Activated T-cell treated with anti-CD3 and anti-CD28 coated beads, Interleukin-2, amount 50 U/mL, for 72 hours (primary cell): ENCODE measurements at places on chromosomes 11 and 22. TPM values are rescaled to one million over a fixed set of nuclear protein-coding genes. Genes with fewer than 3 reads are reported as not detected.

FOLR1 gene
- total RNA-seq = not detected

FAT3 gene
- total RNA-seq = not detected

MMP27 gene
- not detected for total RNA-seq

CASP5 gene
- not detected for total RNA-seq

C1QTNF5 gene
- not detected for total RNA-seq

NFAM1 gene
- total RNA-seq = 0.31 TPM

C1QTNF4 gene
- total RNA-seq = 0.74 TPM

MIF gene
- total RNA-seq = 350 TPM

OR51B4 gene
- not detected for total RNA-seq

ANO5 gene
- total RNA-seq = not detected

DLG2 gene
- 5.3 TPM for total RNA-seq

GDPD4 gene
- total RNA-seq = not detected

PRDM11 gene
- 2.0 TPM for total RNA-seq

SLC5A12 gene
- total RNA-seq = not detected

GLB1L2 gene
- total RNA-seq = 1.1 TPM

GTF2H1 gene
- 43.5 TPM for total RNA-seq

PKP3 gene
- total RNA-seq = 1.2 TPM

FGF3 gene
- not detected for total RNA-seq

LARGE2 gene
- total RNA-seq = 1.4 TPM

ST14 gene
- not detected for total RNA-seq

ANKK1 gene
- 0.12 TPM for total RNA-seq

C11orf52 gene
- not detected for total RNA-seq

CPT1A gene
- total RNA-seq = 35.8 TPM

OR5B2 gene
- not detected for total RNA-seq

TTC28 gene
- 5.4 TPM for total RNA-seq

VPS37C gene
- total RNA-seq = 14.9 TPM

SYT7 gene
- not detected for total RNA-seq

MS4A6E gene
- not detected for total RNA-seq

DSCAML1 gene
- total RNA-seq = 2.5 TPM

METTL15 gene
- 19.5 TPM for total RNA-seq

HARBI1 gene
- total RNA-seq = 7.3 TPM

GLYATL2 gene
- total RNA-seq = not detected

DPAGT1 gene
- total RNA-seq = 63.8 TPM

MS4A7 gene
- total RNA-seq = not detected

GANAB gene
- total RNA-seq = 310 TPM

NTM gene
- not detected for total RNA-seq

GGT5 gene
- total RNA-seq = 0.37 TPM

NOX4 gene
- total RNA-seq = not detected

C11orf42 gene
- not detected for total RNA-seq

OR10D3 gene
- total RNA-seq = not detected

FAM227A gene
- total RNA-seq = 0.28 TPM

CKAP5 gene
- 165 TPM for total RNA-seq

POU2AF3 gene
- total RNA-seq = not detected

NEFH gene
- 1.7 TPM for total RNA-seq
